ENCODE measurements at places on chromosomes 1 and 21.

DNA sequence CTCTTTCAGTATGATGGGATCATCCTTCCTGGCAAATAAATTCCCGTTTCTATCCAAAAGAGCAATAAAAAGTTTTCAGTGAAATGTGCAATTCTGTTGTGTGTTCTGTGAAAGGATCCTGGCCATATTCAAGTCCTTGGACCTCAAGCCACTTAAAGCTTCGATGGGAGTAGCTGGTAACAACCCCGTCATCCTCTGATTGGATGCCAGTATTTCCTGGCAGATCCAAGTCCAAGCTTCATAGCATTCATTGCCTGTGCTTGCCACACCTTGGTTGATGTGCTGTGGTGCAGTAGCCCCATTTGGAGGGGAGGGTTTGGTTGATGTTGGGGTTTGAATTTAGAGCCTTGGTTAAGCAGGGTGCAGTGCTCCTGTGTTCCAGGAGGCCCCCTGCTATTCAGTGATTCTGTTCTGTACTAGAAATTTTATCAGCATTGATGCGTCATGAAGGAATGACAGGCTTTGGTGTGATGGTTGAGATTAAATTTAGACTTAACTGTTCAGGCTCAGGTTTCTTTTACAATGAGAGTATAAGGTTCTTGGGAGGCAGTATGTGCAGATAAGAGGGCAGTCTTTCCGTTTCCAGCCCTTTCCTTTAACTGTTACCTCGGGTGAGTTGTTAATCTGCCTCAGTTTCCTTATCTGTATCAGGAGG is 4.9 kb downstream of the RPL11 start:
- no peak for DNase-seq

- no peak for DNase-seq
Measured at GRCh38 chr1:180150982-180151381, 3.7 kb upstream of the QSOX1 start.

DNA sequence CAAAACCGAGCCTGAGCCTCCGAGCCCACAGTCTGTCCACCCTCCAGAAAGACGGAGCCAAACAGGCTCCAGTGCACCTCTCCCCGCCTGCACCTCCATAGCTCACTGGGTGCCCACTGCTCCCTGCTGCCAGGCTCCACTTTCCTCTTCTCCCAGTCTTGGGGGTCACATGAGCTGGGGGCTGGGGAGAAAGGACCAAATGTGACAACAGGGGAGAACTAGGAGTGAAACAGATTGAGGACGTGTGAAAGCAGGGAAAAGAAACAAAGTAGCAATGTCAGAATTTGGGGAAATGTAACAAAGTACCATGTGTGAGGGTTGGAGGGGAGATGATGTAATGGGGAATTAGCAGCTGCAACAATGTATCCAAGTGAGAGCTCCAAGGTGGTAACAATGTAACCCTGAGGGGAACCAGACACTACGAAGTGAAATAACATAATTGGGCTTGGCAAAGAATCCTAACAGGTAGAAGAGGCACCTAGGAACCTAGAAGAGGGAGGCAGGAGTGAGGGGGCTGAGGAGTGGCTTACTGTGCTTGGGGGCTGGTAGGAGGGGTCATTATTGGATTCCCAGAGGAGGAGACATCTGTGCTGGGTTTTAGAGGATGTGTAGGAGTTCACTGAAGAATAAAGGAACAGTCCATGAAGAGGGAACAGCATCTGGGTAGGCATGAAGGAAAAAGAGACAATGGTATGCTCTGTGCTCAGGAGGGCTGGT is 12.5 kb downstream of the SDC3 start:
- DNase-seq: no peak

DNA sequence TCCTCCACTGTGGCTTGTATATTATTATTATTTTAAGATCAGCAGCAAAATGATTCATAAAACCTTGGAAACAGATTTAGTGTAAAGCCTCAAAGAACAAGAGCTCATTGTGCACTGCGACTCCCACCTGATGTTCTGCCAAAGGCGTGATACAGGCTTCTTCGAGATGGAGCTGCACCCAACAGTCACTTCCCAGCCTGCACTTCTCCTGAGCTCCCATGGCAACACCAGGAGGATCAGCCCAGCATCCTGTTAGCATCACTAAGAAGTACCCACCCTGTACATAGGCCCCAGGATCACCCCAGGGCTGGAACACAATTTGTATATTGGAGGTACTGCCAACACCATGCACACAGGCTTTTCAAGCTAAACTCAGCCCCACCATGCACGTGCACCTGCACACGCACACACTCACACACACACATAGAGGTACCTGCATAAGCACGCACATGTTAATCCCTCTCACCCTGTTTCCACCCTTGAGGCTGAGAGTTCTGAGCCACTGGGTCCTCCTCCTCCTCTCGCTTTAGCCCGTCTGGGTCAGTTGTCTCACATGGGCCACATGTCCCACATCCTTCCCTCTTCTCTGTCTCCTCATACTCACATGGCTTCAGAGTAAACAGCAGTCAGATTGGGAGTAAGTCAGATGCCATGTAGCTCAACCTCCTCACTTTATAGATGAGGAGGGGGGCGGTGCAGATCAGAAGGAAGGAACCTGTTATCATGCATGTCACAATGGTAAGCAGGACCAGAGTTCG is 281.9 kb upstream of the POU3F1 start:
- DNase-seq: peak; percentile 67

- DNase-seq: no peak
Measured at GRCh38 chr1:117615474-117615873, 9.6 kb downstream of the TENT5C start.

DNA sequence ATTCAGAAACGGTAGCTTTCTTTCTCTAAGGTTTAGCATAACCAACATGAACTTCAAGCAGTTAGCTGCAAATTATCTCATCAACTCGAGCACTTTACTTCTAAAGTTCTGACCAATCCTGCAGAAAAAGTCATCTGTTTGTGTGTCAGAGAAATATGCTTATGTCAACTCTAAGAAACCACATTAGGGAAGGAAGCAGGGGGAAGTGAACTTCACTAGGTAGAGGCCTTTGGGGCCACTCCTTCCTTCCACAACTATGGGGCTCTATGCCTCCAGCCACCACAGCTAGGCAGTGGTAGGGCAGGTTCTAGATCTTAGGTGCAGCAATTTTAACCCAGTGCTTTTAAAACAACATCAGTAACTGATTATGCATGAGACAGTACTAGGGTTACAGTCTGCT is 375.9 kb downstream of the DSCAM start:
- DNase-seq: no peak

DNA sequence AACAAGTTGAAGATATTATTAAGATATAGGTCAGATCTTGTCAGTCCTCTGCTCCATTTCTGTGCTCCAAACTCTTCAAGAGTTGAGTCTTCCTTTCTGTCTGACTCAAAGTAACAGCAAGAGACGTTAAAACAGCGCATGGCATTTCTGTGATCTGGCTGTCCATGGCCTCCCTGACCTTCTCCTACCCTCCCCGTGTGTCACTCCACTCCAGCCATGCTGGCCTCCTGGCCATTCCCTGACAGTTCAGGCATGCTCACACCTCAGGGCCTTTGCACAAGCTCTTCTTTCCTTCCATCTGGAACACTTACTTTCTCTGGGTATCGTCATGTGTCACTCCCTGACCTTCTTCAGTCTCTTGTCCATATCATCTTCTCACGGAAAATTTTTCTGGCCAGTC is 229.0 kb downstream of the CENPF start:
- DNase-seq: no peak

GRCh38 chr21:35859677-35860076 is 200.6 kb downstream of the SETD4 start:
- DNase-seq: no peak

GRCh38 chr1:203390298-203390697 is 39.4 kb upstream of the FMOD start:
- no peak for DNase-seq

- no peak for DNase-seq
Measured at GRCh38 chr1:40956407-40956806, 23.1 kb upstream of the CTPS1 start.

DNA sequence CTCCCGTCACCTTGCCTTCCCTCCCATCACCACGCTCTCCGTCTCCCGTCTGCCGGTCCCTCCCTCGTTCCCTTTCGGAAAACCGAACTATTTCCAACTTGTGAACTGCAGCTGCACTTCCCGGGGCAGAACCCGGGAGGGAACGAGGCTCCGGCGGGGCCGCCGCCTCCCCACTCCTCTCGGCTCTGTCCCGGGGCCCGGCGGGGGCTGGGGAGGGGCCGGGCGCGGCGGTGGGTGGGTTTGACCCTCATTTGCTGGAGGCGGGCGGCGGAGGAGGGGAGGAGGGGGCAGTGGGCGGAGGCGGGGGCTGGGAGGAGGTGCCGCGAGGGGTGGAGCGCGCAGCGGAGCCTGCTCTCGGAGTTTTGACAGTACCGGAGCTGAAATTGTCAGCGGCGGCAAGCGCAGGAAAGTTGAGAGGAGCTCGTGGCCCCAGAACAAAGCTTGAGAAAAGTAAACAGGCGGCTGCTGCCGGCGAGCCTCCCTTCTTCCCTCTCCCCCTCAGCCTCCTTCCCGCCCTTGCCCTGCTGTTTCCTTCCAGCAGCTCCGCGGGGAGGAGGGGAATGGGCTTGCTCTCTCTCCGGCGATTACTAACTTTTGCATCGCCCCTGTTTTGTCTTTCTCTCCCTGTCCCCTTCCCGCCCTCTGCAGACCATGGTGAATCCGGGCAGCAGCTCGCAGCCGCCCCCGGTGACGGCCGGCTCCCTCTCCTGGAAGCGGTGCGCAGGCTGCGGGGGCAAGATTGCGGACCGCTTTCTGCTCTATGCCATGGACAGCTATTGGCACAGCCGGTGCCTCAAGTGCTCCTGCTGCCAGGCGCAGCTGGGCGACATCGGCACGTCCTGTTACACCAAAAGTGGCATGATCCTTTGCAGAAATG is 2.9 kb downstream of the LMO4 start:
- DNase-seq: peak; percentile 75

- no peak for DNase-seq
Measured at GRCh38 chr1:98323906-98324358, 337.6 kb upstream of the SNX7 start.

DNA sequence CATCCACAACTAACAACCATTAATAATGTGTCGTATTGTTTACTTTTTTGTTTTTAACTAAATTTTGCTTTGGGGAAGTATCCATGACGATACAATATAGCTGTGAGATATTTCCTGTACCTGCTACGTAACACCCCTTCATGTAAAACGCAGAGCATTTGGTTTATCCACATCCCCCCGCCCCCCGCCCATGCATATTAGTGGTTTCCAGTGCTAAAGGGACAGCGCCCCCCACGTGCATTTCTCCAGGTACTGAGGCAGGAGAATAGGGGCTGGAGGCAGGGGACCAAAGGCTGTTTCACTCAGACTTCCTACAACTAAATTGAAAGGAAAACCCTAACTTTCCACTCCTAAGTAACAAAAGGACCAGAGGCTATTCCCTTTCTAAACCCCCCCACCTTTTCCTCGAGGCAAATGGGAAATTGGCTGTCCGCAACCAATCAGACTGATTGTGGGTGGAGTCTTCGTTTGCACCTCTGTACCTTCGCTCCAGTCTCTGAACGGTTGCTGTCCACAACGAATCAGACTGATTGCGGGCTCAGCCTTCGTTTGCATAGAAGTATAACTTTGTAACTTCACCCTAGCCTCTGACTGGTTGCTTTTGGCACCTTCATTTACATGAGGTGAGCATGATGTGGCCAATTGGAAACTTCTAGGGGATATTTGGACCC is 12.2 kb upstream of the RIPK4 start:
- no peak for DNase-seq

- DNase-seq: no peak
Measured at GRCh38 chr1:86499987-86500593, 31.4 kb downstream of the CLCA1 start.

DNA sequence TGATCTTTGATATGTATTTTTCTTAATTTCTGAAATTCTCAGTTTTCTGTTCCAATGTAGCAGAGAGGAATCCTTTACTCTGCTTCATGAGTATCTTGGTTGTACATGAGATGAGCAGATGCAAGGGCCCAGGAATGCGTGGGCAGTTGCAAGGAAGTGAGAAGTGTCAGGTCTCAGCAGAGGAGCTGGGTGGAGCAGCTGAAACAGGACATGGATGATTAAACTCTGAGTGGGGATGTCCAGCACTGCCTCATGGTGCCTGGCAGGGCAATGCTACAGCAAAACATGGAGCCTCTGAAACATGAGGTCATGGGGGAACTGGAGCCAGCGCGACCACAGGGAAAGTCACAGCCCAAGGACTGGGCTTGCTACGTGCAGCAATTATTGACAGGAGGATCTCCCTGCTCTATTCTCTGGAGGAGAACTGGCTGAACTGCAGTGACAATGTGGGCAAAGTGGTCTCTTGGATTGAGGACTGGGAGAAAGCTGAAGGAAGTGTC is 48.4 kb downstream of the COLGALT2 start:
- no peak for DNase-seq

GRCh38 chr1:237124856-237125462 is 83.0 kb downstream of the RYR2 start:
- no peak for DNase-seq

GRCh38 chr1:165861911-165862310 is 34.5 kb downstream of the UCK2 start:
- DNase-seq: no peak

DNA sequence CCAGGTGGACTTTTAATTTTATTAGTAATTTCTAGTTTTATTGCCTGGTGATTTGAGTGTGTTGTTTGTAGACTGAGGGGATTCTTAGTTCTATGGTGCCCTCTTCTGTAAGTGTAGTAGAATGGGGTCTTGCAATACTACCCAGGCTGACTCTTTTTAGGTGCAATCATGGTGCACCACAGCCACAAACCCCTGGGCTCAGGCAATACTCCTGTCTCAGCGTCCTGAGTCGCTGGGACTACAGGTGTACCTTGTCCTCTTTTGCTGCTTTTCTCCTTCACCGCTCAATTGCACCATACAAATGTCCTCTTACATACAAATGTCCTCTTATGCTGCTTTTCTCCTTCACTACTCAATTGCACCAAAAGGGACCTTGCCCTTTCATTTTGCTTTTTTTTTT is 43.1 kb downstream of the SCP2 start:
- no peak for DNase-seq

DNA sequence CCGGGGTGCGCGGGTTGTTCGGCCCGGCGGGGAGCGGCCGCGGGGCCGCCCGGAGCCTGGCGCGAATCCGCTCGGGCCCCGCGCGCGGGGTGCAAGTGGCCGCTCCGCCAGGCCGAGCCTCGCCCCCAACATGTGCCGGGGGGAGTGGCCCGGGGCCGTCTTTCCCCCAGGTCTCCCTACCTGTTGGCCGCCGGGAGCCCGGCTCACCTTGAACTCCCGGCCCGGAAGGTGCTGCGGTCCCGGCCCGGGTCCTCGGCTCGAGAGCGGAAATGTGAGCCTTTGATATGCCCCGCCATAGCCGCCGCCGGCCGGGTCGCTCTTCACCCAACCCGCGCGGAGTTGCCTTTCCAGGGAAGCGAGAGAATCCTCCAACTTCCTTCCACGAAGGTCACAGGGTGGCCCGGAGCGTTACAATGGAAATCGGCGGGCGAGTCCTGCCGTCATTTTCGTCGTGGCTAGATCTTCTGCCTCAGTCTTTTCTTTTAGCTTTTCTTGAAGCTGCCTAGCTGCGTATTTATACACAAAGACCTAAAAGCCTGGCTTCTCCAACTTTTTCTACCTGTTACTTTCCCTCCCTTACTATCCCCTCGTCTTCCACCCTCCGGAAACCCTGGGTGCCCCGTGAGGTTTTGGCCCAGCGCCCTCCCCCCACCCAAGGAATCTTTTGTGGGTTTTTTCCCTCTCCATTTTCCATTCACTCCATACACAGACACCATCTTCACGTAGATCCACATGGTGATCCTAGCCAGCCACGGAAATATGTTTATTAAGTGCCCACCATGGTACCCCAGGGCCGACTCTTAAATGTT is 867 bp downstream of the PTGFRN start:
- peak; percentile 36 for DNase-seq

GRCh38 chr1:1760715-1761114 is 17.6 kb downstream of the NADK start:
- no peak for DNase-seq

GRCh38 chr1:92481971-92482664 is 4.6 kb downstream of the GFI1 start:
- no peak for DNase-seq
